Peyer's patch (tissue), 4 donors: ENCODE measurements at places on chromosomes 12 and 14.

DNA sequence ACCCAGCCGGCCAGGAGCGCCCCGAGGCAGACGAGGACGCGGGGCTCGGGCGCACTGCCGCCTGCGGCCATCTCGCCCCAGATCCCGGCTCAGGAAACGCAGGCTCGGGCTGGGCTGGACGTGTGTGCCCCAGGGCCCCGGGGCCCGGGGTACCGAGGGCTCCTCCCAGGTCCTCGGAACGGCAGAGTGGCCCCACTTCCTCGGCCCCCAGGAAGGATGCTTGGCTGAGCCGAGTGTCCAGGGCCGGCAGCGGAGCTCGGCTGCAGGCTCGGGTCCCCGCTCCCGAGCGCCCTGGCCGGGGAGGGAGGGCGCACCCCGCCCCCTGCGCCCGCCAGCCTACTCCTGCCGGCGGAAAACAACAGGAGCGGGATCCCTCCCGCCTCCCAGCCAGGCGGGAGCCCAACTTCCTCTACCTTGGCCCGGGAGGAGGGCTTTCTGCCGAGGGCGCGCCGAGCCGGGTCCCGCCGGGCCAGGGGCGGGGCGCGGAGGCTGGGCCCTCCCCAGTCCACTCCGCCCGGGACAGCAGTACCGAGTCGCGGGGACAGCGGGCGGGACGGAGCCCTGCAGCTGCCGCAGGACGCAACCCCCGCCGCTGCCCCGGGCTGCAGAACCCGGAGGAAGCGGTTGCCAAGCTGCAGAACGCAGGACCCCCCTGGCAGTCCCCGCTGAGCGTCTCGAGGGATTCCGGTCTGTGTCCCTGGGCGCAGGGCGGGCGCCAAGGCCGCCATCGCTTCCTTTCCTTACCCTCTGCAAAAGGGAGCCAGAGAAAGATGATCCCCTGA, at the start of gene VSIG10:
Gene VSIG10 (minus strand): TSS at position 411 of the 782 bp plus-strand sequence. CDS start 340 bp downstream, at position 71.
- DNase-seq = peak; percentile 86
- peak within 1 kb of the TSS; percentile 43 for H3K27ac ChIP-seq
- no peaks in the 10 kb centered on the region for H3K4me1 ChIP-seq
- peak within 1 kb of the TSS; percentile 56 for H3K4me3 ChIP-seq

GRCh38 chr12:109222062-109222461, 87.0 kb downstream of the FOXN4 start:
- no peaks in the 10 kb centered on the region for H3K27me3 ChIP-seq
- no peaks in the 10 kb centered on the region for H3K36me3 ChIP-seq
- H3K4me1 ChIP-seq = no peaks in the 10 kb centered on the region
- no peak overlapping the region for H3K4me3 ChIP-seq
- DNase-seq = no peak

- H3K36me3 ChIP-seq = no peaks in the 10 kb centered on the region
- no peaks in the 10 kb centered on the region for H3K27me3 ChIP-seq
- H3K4me1 ChIP-seq = no peaks in the 10 kb centered on the region
- no peak overlapping the region for H3K4me3 ChIP-seq
- H3K27ac ChIP-seq = no peak overlapping the region
These were observed 203.0 kb downstream of the SNAPC1 start for GRCh38 chr14:61965030-61965745.

DNA sequence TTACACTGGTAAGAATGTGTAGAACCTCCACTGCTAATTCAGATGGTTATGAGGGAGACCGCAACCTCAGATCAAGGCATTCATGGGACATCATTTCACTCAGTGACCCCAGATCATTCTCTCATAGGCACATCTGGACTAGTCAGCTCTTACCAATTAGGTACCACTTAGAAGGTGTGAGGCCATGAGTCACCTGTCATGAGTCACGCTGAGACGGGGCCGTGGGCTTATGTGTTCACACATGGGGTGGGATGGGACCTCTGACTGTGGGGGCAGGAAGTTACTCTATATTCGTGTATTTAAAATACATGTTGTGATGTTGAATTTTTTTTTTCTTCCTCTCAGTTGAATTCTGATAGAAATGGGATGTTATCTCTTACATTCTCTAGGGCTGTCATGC, 55.9 kb downstream of the CCDC92 start:
- H3K27me3 ChIP-seq = no peaks in the 10 kb centered on the region
- no peaks in the 10 kb centered on the region for H3K4me1 ChIP-seq
- DNase-seq = no peak
- no peak overlapping the region for H3K27ac ChIP-seq

DNA sequence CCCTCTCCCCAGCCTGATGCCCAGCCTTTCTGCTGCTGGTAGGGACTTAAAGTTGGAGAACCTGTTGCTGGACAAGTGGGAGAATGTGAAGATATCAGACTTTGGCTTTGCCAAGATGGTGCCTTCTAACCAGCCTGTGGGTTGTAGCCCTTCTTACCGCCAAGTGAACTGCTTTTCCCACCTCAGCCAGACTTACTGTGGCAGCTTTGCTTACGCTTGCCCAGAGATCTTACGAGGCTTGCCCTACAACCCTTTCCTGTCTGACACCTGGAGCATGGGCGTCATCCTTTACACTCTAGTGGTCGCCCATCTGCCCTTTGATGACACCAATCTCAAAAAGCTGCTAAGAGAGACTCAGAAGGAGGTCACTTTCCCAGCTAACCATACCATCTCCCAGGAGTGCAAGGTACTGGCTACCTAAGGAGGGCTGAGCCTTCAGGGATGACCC, 1.6 kb downstream of the TSSK4 start:
- peaks cover 72% of the 10 kb centered on the region for H3K36me3 ChIP-seq
- no peak overlapping the region for H3K4me3 ChIP-seq
- no peak for DNase-seq
- H3K27ac ChIP-seq = no peak overlapping the region
- no peaks in the 10 kb centered on the region for H3K4me1 ChIP-seq

- H3K27ac ChIP-seq = no peak overlapping the region
- no peaks in the 10 kb centered on the region for H3K4me1 ChIP-seq
- H3K4me3 ChIP-seq = no peak overlapping the region
- H3K36me3 ChIP-seq = no peaks in the 10 kb centered on the region
These were observed 49.8 kb upstream of the CRACR2A start for GRCh38 chr12:3802721-3803120.
